Effector memory CD8-positive, alpha-beta T cell (primary cell): ENCODE measurements at places on chromosomes 1 and 21.

GRCh38 chr1:203652724-203653461 is 26.3 kb downstream of the ATP2B4 start:
- peak; percentile 48 for DNase-seq

GRCh38 chr1:230849451-230850224 is 18.7 kb downstream of the C1orf198 start:
- no peak for DNase-seq

DNA sequence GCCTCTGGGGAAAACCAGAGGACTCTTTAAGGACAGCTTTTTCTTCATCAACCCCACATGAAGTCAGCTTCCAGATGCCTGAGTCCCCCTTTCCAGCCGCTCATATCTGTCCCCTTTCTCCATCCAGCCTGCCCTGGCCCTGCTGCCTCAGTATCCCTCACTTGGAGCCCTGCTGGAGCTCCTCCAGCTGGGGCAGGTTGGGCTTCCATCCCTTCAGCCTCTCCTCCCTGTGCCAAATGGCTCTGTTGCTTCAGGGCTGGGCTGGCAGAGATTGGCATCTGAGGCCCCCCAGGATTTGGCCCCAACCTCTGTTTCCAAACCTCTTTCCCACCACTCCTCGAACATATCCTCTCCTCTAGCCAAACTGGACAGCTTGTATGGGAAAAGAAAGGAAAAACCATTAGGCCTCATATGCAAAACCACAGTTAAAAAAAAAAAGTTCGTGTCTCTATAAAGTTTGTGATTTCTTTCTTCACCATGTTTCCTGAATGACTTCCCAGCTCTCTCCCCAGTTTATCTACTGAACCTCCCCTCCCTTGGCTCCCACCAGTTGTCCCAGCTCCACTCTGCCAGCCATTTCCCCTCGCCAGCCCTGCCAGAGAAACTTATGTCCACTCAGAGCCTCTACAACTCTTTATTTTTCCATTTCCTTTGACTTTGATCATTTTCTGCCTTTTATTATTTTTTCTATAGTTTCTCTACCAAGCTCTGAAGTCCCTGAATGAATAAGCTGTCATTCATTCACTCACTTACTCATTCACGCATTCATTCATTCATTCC is 217.9 kb downstream of the FOXD2 start:
- DNase-seq = no peak

- DNase-seq = no peak
Observed at GRCh38 chr1:184034761-184035379, 2.7 kb downstream of the COLGALT2 start.

DNA sequence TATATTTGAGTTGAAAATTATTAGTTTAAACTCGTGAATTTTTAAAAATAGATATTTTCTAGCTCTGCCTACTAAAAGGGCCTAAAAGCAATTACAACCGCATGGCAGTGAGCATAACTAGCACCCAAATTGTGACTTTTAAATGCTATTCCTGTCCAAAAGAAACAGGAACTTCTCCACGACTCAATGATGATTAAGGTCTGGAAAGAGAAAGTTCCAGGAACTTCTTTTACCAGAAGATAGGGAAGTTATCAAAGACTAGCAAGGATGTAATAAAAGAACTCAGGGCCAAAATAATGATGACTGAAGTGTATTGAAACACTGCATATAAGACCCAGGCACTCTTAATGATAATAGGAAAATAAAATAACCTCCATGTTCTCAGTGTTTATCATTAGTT is 313.0 kb downstream of the PLPP3 start:
- DNase-seq = no peak

GRCh38 chr1:173507847-173508209 is 30.7 kb downstream of the PRDX6 start:
- no peak for DNase-seq

- DNase-seq = no peak
Observed at GRCh38 chr1:93784538-93784937, 94.5 kb downstream of the DNTTIP2 start.

- no peak for DNase-seq
Observed at GRCh38 chr1:10724052-10724494, 72.4 kb downstream of the CASZ1 start.

DNA sequence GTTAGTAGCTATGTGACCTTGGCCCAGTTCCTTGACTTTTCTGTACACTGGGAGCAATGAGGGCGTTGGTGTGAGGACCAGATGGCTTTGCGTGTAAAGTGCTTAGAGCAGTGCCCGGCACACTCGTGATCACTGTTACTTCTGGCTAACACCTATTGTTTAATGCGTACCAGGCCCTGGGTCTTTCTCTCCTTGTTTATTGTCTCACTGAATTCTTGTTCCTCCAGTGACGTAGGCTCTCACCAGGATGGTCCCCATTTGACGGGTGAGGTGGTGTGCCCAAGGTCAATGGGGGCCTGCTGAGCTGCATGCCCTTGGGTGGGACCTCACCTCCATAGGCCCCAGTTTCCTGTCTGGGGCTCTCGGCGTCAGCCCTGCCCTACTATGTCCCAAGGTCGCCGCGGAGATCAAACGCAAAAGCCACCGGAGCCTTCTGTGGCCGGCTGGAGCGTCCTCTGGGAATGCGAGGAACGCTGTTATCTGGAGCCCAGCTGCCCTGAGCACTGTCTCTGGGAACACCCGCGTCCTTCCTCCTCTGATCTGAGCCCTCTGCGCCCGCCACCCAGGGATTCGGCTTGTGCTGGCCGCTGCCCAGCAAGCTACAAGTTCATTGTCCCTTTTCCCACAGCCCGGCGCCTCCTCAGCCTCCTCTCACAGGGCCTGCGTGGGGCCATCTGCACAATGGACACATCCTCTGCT is 28.9 kb downstream of the ALPL start:
- no peak for DNase-seq

DNA sequence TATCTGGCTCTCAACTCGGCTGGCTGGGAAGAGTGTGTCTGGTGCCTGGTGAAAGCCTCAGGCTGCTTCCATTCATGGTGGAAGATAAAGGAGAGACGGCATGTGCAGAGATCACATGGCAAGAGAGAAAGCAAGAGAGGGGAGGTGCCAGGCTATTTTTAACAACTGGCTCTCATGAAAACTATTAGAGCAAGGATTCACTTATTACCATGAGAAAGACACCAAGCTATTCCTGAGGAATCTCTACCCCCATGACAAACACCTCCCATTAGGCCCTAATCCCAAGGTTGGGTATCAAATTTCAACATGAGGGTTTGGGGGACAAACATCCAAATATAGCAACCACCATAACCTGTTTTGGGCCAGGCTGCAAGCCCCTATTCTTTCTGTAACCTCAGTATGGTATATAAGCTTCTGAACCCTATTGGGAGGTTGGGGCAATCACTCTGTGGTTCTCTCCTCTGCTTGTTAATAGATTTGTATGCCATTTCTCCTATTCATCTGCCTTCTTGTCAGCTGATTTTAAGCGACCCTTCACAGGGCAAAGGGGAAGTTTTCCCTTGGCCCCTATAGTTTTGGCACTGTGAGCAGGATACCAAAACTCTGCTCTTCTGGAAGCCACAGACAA is 179.0 kb upstream of the TNR start:
- no peak for DNase-seq

DNA sequence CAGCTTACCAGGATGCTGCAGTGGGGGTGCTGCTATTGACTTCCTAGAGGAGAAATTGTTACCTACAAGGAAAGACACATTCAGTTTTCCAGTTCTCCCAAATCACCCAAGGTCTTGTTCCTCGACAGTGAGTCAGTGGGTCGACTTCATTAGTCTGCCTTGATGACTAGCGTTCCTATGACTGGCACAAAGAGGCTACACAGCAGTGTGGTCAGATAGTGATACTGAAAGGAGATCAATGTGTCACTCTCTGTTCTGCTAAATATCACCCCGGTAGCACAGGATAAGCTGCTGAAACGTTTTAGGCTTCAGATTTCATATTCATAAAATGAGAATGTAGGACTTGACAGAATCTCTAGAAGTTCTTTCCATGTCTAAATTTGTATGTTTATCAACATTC is 357.4 kb downstream of the LMX1A start:
- DNase-seq = no peak

GRCh38 chr1:228514421-228514820 is 27.2 kb downstream of the RNF187 start:
- DNase-seq = no peak

DNA sequence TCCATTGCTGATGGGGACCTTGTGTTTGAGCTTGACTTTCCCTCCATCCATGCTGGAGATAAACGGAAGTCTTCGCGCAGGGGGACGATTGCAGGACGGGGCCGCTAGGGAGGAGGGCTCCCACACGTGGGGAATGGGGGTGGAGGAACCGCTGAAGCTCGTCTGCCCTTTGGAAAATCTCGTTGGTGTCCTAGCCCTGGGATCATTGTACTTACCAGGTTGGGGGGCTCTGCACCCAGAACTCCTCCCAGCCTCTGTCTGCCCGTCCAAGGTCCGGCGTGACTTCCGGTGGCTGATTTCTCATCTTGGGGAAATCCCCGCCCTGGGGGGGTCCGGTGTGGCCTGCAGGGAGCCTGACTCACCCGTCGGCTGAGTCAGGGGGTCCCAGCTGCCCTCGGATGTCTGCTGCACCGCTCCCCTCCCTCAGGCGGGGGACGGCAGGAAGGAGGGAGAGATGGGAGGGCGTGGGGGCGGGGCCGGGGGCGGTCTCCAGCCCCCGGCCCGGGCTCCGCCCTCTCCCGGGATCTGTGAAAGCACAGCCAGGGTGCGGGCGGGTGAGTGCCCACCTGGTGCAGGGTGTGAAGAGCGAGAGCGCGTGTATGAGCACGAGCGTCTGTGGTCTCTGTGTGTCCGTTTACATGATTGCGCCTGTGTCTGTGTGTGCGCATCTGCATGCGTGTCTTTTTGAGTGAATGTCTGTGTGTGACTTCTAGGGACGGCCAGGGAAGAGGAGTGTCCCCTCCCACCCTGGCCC is 35.8 kb downstream of the PIK3CD start:
- peak; percentile 46 for DNase-seq

GRCh38 chr21:44653656-44654575 is 543 bp downstream of the KRTAP12-4 start:
- peak; percentile 77 for DNase-seq

- DNase-seq = no peak
Observed at GRCh38 chr1:241963722-241964121, 6.2 kb downstream of the BECN2 start.

- DNase-seq = no peak
Observed at GRCh38 chr1:96544831-96545221, 176.8 kb upstream of the PTBP2 start.

DNA sequence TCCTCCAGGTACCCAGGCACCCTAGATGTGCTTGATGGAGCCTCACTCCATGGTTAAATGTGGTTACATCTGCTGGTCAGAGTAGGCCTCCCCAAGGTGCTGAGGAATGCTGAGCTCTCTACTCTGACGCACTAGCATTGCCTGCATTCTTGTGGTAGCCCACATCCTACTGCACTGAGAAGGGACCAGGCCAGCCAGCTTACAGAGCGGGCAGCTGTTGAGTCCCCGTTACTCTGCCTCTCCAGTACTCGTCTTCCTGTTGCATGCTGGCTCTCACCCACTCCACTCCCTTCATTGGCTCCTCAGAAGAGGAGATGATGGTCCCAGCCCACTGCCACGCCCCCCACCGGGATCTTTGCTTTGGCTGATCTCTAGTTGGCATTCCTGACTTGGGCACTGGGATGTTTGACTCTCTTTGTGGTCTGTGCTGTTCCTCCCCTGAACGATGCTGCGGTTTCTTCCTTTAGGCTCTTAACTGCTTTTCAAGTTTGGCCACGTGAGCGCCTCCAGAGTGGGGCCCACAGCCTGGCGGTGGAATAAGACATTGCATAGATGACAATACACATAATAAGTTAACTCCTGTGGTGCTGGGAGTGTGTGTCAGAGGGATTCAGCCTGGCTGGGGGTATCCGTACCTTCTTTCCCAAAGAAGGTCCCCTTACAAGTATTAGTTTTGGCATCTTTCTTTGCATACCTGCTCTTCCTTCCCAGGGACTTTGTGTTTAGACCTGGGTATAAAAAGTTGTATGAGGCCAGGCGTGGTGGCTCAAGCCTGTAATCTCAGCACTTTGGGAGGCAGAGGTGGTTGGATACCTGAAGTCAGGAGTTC is 18.6 kb downstream of the AZIN2 start:
- DNase-seq = peak; percentile 72

GRCh38 chr1:24374891-24375786 is 38.4 kb downstream of the STPG1 start:
- no peak for DNase-seq

GRCh38 chr1:24966121-24966723 is 36.1 kb upstream of the RUNX3 start:
- DNase-seq = no peak

DNA sequence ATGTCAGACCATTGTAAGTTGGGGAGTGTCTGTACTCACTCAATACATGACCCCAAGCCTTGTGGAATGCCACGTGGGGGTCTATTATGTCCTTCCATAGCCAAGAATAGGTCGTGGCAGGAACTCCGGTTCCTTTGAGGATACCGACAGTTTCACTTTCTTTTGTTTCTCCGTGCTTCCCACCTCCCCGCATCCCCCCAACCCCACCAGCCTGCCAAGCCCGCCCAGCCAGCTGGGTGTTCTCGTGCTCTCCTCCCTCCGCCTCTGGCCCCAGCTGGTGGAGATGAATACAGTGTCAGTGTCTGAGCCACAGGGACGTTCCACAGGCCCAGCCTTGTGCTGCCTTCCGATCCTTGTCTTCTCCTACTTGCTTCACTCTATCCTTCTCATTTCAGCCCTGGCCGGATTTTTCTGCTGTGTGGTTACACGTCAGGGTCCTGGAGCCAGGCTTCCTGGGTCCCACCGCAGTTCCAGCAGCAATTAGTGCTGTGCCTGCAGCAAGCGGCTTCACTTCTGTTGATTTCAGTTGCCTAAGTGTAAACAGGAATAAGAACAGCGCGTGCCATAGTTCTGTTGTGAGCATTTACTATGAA is 4.1 kb upstream of the AGTRAP start:
- no peak for DNase-seq

DNA sequence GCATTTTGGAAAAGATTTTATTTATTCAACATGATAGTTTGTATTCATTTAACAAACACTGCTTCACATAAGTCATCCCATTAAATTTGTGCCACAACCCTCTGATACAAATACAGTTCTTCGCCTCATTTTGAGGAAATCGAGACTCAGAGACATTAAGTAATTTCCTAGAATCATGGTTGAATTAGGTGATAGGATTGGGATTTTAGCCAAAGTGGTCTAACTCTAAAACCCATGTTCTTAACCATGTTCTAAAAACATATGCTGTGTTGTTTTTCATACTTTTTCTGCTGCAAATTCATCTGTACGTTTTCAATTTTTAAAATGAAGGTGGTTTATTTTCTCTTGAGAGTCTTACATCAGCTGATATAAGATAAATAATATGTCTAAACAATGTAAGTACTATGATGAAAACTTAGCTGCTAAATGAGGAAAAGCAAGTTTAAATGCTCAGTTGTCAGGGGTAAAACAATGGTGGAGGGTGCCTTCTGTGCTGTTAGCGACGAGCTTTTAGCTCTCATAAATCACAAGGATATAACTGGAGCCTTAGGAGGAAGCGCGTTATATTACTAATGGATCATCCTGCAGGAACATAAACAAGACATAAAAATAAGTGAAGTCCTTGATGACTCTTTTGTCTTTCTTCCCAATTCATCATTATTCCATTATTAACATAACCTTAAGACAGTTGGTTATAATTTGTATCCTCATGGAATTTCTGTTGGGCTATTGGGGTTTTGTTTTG is 97.7 kb downstream of the CACHD1 start:
- DNase-seq = no peak
